HS-27A (cell line): ENCODE measurements at places on chromosomes 6 and 20.

GRCh38 chr20:48823476-48823875 lies 4.3 kb downstream of the PREX1 start:
- DNase-seq, result no peak

DNA sequence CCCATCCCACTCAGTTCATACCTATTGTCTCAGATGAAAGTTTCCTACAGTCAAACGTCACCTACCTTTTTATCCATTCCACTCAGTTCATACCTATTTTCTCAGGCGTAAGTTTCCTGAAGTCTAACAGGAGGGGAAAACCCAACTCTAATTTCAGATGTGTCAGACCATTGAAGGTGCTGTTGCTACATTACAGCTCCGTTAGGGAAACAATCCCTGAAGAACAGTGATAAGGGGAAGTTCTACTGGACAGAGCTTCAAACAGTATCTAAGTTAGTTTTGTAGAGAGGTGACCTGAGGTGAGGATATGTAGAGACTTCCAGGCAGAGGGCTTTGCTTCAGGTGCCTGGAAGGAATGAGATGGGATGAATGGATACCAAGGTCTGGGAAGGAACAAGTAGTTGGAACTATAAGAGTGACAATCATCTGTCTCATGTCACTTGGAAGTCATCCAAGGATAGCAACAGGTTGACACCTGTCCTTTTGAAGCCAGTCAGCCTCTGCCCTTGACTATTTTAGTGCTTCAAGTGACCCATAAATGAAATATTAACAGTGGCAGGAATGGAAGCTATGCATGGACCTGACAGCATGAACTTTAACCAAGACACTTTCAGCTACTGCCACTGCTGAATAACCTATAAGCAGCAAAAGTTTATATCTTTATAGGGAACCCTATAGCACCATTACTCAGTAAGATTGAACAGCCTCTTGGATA lies 191.6 kb upstream of the MOCS1 start:
- DNase-seq, result no peak

DNA sequence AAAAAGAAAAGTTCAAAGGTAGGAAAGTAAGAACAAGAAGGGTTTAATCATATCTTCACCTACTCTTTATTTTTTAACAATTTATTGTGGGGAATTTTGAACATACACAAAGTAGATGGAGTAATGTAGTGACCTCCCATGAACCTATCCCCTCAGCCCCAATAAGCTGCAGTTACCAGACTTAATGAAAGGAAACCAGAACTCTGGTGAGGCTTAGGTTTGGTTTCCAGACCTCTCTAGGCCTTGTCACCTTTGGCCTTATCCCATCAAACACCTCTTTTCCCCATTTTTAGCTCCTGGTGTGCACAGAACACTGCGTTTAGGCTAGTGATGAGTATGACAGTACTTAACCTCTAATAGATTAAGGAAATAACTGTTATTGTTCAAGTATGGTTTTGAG lies 42.0 kb downstream of the CBFA2T2 start:
- DNase-seq, result no peak

GRCh38 chr20:8049310-8049709 lies 29.7 kb upstream of the TMX4 start:
- DNase-seq, result no peak

- DNase-seq, result no peak
Observed at GRCh38 chr6:50724381-50725124, 11.2 kb downstream of the TFAP2D start.

GRCh38 chr6:150722614-150723344 lies 123.1 kb downstream of the PLEKHG1 start:
- no peak for DNase-seq

- DNase-seq, result no peak
Observed at GRCh38 chr20:51529758-51530157, 12.8 kb downstream of the NFATC2 start.

- no peak for DNase-seq
Observed at GRCh38 chr6:141541581-141542324, 591.0 kb upstream of the GJE1 start.

- DNase-seq, result no peak
Observed at GRCh38 chr6:158825951-158826306, 6.8 kb upstream of the EZR start.

GRCh38 chr20:50222309-50223038 lies 31.8 kb downstream of the CEBPB start:
- no peak for DNase-seq

DNA sequence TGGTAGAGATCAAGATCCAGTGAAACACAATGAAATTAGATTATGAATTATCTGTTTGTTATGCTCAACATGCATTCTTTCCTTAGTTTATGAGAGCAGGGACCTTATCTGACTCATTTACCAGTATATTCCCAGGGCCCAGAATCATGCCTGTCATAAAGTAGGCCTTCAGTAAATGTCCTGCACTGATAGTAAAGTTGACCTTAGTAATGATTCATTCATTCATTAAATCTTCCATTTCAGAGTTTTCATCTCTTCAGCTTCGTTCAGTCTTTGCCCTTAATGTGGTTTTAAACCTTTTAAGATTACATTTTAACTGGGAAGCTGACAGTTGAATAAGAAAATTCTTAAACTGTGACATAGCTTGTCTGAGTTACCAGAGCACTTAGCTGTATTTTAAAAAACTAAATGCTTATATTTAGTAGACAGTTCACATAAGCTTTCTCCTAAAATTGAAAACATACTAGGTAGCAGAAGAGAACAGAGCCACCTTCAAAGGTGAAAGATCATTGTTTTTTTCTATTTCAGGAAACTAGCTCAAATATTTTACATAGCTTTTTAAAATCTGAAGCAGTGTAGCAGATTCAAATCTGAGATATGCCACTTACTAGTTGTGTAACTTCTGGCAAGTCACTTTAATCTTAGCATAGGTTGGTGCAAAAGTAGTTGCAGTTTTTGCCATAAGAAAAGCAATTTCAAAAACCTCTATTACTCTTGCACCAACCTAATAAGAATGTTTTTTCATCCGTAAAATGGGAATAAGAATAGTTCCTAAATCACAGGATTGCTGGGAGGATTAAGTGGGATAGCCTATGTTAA lies 41.4 kb downstream of the MCM8 start:
- no peak for DNase-seq

DNA sequence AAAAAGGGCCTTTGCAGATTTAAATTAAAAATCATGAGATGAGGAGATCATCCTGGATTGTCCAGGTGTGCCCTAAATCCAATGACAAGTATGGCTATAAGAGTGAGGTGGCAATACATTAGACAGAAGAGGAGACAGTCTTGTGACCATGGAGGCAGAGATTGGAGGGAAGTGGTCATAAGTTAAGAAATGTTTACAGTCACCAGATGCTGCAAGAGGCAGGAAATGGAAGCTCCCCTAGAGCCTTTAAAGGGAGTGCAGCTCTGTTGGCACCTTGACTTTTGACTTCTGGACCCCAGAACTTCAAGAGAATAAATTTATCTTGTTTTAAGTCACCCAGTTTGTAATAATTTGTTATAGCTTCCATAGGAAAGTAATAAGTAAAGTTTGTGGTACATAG lies 61.1 kb downstream of the HMGN3 start:
- no peak for DNase-seq

DNA sequence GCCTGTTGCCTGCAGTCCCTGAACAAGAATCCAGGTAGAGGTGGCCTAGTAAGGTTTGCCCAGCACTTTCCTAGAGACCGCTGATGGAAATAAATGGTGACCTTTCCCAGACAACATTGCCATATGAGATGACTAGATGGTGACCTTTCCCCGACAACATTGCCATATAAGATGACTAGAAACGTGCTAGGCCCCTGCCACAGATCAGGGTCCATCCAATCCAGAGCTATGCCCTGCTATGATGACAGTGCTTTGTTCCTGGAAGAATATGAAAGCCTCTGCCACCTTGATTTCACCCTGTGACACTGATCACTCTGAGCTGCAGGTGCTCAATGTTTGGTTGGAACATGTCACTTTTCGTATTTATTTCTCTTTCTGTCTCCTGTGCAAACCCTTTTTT lies 133.8 kb upstream of the SPTLC3 start:
- no peak for DNase-seq

DNA sequence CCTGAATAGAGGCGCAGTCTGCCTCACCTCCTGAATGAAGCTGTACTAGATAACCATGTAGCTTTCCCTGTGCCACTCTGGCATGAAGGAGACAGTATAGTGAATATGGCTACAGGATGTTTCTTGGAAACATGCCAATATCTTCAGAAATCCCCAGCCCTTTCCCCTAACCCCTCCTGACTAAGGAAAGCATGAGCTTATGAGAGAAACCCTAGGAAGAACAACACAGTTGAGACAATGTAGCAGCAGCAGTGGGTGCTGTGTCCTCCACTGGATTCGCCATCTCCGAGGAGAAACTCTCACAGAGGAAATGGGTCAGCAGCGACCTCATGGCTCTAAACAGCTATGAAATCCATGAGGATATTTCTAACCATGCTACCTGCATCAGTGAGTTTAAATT lies 6.7 kb downstream of the HLA-DQA1 start:
- no peak for DNase-seq

DNA sequence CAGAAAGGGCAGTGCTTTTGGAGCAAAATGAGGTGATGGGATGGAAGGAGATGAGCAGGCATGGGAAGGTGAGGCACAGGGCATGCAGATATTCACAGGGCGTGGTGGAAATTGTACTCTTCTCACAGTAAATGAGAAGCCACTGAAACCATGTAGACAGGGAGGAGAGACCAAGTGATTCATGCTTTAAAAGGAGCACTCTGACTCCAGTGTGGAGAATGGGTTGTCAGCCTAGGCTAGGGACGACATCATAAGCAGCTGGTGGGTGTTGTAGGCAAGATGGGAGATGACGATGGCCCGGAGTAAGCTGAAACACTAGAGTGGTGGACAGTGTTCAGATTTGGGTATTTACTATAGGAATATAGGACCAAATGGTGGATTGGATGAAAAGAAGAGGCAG lies 18.4 kb downstream of the PDE7B start:
- no peak for DNase-seq

DNA sequence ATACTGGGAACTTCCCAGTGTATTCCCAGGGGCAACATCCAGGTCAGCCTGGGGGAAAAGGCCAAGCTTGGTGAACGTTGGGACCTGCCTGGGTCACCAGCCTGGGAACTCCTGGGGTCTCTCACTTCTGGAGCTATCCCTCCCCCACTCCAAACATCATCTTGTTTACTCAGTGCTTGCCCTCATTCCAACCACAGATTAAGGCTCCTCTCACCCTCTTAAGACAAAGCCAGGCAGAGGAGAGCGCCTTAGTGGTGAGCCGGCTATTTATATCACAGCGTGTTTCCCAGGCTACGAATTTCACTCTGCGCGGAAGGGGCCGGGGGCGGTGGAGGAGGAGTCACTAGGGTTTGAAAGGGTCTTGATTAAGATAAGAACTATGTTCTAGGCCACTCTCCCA lies 12.1 kb downstream of the PRPH2 start:
- DNase-seq, result no peak

DNA sequence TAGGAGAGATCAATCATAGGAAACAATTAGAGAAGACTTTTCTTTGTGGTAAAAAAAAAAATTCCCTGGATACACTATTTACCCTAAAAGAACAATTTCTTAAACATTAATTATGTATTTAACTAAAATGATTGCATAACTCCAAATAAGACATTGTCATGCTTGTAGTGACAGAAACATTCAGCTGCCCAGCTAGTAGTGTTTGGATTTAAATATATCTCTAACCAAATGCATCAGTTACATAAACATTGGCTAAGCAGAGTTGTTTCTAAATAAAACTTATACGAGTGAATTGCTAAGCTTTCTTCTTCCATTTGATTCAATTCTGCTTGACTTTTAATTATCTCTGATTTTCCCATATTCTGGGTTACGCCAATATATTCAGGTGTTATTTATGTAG lies 23.7 kb downstream of the MLIP start:
- no peak for DNase-seq

GRCh38 chr20:48908656-48909319 lies 12.7 kb upstream of the ARFGEF2 start:
- no peak for DNase-seq

GRCh38 chr6:71733970-71734899 lies 152.1 kb upstream of the RIMS1 start:
- DNase-seq, result peak; percentile 17

GRCh38 chr6:142960098-142960497 lies 15.1 kb upstream of the HIVEP2 start:
- no peak for DNase-seq

GRCh38 chr6:24385536-24386269 lies 17.0 kb upstream of the MRS2 start:
- no peak for DNase-seq

DNA sequence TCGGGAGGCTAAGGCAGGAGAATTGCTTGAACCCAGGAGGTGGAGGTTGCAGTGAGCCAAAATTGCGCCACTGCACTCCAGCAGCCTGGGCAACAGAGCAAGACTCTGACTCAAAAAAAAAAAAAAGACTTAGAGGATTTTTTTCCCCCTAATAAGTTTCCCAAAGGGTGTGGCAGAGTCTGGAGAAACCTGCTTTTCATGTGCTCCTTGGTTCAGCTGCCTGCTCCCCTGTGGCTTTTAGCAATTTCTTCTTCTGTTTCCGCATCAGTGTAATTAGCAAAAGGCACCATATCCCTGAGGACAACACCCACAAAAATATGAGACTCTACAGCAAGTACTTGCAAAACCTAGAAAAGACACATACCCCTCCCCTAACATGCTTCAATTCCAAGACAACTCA lies 28.6 kb upstream of the ZNF133 start:
- DNase-seq, result no peak

DNA sequence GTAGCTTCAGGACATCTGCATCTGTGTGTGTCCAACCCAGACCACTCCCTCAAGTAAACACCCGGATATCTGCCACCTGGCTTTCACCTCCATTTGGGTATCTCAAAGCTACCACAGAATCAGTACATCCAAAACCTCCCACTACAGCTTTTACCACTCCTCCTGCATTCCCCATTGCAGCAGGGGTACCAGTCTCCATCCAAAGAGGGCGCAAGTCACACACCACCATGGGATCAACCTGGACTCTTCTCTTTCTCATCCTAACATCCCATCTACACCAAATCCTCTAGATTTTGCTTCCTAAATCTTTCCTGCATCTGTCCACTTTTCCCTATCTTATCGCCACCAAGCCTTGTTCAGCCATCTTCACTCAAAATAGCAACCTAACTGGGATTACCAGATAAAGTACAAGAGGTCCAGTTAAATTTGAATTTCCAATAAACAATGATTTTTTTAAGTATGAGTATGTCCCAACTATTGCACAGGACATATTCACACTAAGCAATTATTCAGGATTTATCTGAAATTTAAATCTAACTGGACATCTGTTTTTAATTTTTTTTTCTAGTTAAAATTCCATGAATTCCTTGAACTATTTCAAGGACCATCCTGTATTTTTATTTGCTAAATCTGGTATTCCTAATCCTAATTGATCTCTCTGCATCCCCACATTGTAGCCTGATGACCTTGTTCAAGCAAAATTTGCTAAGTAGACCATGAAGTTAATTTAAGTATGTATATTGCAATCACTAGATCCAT lies 164.3 kb upstream of the MLN start:
- no peak for DNase-seq

GRCh38 chr20:44908987-44909871 lies 631 bp upstream of the PABPC1L start:
- DNase-seq, result no peak

GRCh38 chr6:104134876-104135275 lies 724.8 kb downstream of the HACE1 start:
- no peak for DNase-seq
